ENCODE measurements at places on chromosomes 12 and 14.

GRCh38 chr14:96215452-96216244 is 11.0 kb downstream of the BDKRB2 start:
- DNase-seq = no peak

DNA sequence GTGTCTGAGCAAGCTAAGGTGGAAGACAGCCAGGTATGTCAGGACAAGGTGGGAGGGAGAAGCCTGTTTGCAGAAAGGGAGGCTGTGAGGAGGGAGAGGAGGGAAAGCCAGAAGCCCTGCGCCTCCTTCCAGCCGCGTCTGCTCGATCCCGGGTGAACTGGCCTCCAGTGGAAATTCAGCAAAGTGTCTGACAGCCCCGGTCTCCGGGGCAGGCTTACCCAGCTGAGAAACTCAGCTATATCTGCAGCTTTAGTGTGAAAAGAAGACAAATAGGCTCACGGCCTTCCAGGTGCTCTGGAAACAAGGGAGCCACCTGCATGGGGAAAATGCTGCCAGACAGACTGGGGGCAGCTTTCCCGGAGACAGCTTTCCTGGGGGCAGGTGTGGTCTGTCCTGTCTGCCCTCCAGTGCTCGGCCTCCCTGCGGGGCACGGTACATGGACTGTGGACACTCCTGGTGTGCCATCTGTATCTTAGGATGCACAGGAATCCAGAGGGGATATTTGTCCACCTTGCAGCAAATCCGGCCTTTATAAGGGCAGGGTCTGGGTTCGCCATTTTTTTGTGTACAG is 6.3 kb downstream of the RFLNA start:
- DNase-seq = no peak

GRCh38 chr14:29587761-29588470 is 339.7 kb downstream of the PRKD1 start:
- no peak for DNase-seq

- no peak for DNase-seq
These were observed 157.1 kb upstream of the CCND2 start for GRCh38 chr12:4116251-4117111.

- DNase-seq = peak; percentile 55
These were observed 241.0 kb upstream of the ATP2B1 start for GRCh38 chr12:89949457-89950195.

GRCh38 chr14:95758331-95758730 is 44.4 kb upstream of the TCL1A start:
- no peak for DNase-seq

DNA sequence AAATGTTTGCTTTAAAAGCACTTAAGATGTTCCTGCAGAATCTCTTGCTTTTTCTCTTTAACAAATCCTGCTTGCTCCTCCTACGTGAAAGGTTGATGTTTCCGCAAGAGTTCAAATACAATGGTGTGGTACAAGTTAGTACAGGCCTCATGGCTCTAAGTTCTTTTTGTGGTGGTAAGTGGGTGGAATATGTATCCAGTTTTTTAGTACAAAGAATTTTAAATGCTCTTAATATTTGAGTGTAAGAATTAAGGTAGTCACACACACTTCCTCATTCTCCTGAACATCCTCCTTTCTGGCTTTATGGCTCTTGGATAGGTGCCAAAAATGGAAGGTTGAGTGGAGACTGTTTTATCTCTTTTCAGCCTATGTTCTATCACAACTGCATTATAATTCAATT is 1.8 kb downstream of the OTOGL start:
- DNase-seq = no peak

DNA sequence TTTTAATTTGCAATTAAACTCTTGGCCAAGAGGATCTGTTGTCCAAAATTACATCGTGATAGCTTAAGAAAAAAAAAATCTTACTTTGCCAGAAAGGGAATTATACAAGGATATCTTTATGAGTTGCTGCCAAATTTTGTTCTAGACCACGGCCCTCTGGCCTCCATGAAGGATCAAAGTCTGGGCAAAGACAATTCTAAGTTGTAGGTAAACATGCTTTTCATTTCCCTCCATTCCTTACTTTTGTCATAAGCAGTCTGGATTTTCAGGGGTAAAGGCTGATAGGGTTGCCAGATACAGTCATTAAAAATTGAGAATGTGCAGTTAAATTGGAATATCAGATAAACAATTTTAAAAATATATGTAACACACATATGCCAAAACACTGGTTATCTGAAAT is 135.1 kb downstream of the MON2 start:
- DNase-seq = no peak

- peak; percentile 77 for DNase-seq
These were observed at the start of gene GALNT4 for GRCh38 chr12:89524541-89525304. GALNT4 (minus strand) TSS chr12:89524796; CDS start chr12:89524549, 247 bp downstream.

- DNase-seq = no peak
These were observed 78.8 kb downstream of the OSBPL8 start for GRCh38 chr12:76480796-76481195.

GRCh38 chr12:13094367-13094766 is 9.1 kb downstream of the GSG1 start:
- DNase-seq = no peak

- no peak for DNase-seq
These were observed 25.8 kb downstream of the DACT1 start for GRCh38 chr14:58663494-58664111.

GRCh38 chr12:116620124-116620491 is 60.9 kb downstream of the MAP1LC3B2 start:
- DNase-seq = no peak

- DNase-seq = no peak
These were observed 962.9 kb downstream of the VRK1 start for GRCh38 chr14:97760050-97760449.

- DNase-seq = no peak
These were observed 84.4 kb downstream of the PPHLN1 start for GRCh38 chr12:42410340-42410739.

DNA sequence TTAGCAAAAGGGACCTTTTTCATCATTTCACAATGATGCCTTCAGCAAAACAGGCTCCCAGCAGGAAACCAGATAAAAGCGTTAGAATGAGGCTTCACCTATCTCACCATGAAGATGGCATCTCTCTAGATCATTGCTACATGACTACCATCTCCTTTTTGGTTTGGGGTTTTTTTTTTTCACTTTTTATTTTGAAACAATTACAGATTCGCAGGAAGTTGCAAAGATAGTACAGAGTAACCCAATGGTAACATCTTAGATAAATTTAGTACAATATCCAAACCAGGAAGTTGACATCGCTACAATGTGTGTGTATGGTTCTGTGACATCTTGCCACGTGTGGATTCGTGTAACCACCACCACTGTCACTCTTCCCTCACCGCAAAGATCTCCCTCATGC is 22.3 kb upstream of the PWP1 start:
- DNase-seq = no peak

DNA sequence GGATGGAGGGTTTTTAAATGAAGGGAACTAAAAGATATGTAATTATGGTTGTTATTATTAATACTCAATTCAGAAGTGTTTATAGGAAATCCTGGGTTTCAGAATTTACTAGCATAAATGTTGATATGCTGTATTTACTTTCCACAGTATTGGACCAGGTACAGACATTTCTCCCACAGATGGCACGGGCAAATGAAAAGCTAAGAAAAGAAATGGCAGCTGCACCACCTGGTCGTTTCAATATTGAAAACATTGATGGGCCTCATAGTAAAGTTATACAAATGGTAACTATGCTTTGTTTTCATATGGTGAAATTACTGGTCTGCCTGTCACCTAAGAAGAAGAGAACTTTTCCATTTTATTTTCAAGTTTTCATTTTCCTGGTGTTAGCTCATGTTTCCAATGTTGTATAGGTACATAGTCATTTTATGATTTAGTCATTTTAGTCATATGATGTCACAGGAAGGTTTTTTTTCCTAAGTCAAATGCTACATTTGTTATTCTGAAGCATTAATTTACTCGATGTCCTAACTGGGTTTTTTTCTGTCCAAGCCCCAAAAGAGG is 5.5 kb downstream of the NOPCHAP1 start:
- DNase-seq = no peak

DNA sequence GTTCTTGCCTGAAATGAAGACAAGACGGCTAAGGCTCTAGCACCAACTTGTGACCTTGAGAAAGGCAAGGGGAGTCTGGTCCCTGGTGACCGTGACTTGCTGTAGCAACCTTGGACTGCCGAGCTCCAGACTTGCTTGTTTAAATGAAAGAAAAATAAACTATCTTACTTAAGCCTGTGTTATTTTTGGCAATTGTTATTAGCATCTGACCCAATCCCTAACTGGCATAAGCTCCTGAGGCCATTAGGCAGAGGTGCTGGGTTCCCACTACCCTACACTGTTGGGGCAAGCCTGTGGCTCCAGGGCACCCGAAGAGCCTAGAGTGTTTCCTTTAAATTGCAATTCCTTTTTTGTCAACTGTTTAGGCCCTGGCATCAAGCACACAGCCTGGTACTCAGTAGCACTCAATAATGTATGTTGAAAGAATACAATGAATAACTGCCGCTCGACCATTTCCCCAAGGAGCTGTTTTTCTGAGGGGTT is 106.9 kb upstream of the HIF1A start:
- DNase-seq = no peak

DNA sequence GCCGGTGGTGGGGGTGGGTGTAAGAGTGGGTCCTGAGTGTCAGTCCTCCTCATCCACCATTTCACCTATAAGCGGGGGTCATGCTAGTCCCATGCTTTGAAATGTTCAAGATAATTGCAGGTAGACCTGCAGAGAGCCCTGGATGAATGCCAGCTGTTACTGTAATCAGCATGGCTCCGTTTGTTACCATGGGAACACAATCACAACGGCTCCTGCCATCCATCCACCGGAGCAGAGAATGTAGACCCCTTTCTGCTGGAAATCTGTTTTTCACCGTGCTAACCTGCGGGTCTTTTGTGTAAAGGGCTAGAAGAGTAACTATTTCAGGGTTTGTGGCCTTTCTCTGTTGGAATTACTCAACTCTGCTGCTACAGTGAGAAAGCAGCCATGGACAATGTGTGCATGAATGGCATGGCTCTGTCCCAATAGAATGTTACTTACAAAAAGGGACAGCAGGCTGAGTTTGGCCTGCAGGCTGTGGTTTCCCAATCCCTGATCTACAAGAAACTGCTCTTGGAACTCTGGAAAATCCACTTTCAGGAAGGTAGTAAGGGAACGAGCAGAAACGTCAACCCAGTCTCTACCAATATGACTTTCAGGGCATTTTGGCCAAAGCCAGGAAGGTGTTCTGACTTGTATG is 36.1 kb downstream of the KCTD10 start:
- no peak for DNase-seq

DNA sequence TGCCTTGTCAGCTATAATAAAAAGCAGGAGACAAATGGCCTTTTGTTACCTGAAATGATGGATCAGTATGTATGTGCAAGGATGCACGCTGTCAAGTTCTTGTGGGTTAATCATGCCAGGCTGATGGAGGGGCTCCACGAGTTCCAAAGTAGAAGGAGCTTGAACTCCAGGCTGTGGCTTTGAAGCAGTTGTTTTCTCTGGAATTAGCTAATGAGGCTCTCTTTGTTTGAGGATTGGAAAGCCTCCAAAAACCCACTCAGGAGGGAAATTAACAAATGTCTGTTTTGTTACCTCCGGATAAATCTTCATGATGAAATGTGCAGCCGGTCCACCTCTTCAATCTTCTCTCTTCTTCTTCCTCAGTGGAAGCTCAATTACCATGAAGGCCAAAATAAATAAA is 605.5 kb downstream of the DIO2 start:
- no peak for DNase-seq

DNA sequence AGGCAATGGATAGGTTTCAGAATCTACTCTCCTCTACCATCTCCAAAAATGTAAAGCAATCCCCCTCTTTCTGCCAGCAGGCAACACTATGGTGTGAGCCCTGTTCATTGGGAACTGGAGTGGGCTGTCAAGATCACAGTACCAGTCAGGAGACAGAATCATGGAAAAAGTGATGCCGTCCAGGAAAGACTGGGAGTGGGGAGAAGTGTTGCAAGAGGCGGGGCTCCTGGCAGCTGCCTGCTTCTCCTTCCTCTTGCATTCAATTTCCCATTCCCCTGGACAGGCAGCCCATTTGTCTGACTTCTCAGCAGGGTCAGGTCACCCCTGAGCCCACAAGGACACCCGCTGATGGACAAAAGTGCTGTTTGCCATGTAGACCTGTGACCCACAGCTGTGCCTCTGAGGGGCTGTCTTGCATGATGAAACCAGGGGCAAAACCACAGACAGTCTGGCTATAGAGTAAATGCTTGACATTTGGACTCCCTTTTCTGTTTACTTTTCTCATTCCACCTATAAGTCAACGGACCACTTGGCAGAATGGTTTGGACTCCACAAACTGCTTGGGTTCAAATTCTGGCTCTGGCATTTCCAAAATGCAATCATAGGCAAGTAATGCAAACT is 30.1 kb upstream of the RPH3A start:
- no peak for DNase-seq

GRCh38 chr12:2501464-2502191 is 293.1 kb upstream of the FKBP4 start:
- no peak for DNase-seq

DNA sequence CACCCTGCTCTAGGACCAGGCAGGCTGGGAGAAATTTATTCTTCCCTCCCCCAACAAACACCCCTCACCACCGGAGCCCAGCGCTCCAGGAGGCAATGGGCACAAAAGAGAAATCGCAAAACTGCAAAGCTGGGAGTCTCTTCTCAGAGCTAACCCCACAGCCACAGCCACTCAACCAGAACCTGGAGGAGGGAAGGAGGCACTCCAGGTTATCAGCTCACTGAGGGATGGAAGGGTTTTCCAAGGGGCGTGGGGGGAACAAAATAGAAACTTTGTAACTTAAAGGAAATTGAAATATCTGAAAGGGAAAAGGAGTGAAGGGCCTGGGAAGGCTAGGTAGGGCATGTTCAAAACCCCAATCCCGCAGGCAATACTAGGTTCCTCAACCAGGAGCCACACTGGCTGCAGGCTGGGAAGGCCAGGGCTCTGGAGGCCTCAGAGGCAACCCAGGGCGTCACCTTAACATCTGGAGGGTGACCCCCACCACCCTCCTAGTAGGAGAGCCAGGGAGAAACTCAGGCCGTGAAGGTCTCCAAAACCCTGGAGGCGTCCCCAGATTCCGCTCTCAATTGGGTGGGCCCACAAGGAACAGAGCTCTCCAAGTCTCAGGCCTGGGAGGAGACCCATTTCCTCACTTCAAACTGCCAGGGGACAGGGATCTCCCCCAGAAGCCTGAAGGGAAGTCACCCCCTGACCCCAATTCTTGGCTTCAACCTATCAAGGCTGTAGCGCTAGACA is 3.2 kb downstream of the KDM2B start:
- no peak for DNase-seq
